Neural crest cell (in vitro differentiated cells): ENCODE measurements at places on chromosomes 1 and 21.

DNA sequence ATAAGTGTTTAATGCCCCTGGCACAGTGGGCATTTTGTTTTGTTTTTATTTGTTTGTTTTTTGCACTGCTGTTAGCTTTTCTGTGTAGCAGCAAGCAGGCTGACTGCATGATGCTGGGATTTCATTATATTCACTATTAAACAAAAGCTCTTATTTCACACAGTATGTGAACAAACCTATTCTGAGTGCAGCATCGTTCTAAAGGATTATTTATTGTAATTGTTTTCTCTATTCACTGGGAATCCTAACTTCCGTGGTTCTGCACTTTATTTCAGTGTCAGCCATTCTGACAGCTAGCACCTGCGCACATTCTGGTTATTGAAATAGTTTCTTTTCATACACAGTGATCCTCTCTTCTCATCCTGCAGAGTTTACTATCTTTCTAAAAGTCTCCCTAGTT is 595.0 kb downstream of the NEGR1 start:
- no peak for DNase-seq

GRCh38 chr1:237181743-237182317 is 139.8 kb downstream of the RYR2 start:
- DNase-seq, result no peak

- no peak for DNase-seq
These were observed 72.2 kb downstream of the PLEKHA6 start for GRCh38 chr1:204287466-204287891.

- no peak for DNase-seq
These were observed 1.7 kb downstream of the DCAF8 start for GRCh38 chr1:160260406-160261382.

GRCh38 chr1:46682064-46682463 is 10.4 kb downstream of the TEX38 start:
- DNase-seq, result no peak
